ENCODE measurements at places on chromosomes 16 and 17.

DNA sequence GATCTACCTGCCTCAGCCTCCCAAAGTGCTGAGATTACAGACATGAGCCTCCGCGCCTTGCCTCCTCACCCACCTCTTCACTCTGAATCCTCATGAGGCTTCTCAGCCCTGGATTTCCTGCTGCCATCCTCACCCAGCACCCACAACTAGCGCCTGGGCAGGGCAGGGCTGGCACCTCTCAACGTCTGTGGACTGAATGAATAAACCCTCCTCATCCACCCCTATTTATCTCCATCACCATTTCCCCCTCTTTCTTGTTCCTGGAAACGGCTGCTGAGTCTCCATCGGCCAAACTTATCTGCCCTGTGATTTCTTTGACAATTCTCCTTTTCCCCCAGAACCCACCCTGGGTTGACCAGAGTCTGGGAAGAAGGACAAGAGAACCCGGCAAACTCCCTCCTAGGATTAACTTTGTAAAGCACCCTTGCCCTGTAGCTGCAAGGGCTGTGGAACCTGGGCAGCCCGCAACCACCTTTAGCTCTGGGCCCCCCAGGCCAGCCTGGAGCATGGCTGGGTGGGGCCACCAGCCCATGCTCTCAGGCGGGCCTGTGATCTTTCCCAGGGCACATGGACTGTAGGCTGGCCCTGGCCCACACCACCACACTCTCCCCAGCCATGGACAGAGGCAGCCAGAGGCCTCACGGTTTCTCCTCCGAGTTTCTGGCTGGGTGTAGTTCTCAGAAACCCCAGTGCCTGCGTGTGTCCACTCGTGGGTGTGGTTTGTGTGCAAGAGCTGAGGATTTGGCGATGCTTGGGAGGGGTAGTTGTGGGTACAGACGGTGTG is 2.4 kb downstream of the SPN start:
- peak; percentile 61 for DNase-seq

GRCh38 chr17:13297183-13297582 is 279.4 kb upstream of the ELAC2 start:
- DNase-seq: no peak

- DNase-seq: no peak
Observed at GRCh38 chr17:44604116-44604761, 47.0 kb downstream of the FZD2 start.

- no peak for DNase-seq
Observed at GRCh38 chr17:1946021-1946932, 78.9 kb downstream of the RTN4RL1 start.

DNA sequence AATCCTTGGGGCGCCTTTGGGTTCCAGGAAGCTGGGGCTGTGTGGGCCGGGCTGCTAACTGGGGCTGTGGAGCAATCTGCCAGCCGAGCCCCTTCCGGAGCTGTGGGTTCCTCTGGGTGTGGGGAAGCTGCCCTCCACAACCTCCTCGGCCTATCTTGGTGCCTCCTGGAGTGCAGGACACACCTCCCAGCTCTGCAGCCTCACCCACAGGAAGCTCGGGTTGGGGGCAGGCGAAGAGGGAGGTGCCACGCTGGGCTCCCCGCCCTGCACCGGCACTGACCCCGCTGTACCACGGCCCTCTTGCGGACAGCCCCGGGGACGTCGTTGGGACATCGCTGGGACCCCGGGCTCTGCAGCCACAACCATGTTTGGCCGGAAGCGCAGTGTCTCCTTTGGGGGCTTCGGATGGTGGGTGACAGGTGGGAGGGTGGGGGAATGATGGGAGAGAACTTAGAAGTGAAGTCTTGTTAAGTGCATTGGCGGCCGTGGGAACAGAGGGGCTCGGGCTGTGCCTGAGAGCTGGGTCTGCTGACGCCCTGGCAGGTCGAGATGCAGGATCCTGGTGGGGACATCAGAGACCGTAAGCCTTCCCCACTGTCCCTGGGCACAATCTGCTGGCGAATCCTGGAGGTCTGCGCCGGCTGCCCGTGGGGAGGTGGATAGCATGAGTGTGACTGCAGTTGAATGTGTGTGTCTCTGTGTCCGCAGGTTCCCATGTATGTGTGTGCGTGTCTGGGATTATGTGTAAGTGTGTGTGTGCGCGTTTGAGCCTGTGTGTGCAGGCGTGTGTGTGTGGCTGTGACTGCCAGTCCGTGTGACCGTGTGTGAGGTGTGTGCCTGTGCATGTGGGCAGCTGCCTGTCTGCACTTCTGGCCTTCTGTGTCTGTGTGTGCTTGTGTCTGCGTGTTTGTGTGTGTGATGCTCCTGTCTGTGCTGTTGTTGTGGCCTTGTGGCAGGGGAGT is at the start of gene RAP1GAP2:
Gene RAP1GAP2, plus strand, starts transcription at position 275 of the 962 bp plus-strand sequence. Its CDS starts 90 bp downstream, at position 365.
- DNase-seq: peak; percentile 65

DNA sequence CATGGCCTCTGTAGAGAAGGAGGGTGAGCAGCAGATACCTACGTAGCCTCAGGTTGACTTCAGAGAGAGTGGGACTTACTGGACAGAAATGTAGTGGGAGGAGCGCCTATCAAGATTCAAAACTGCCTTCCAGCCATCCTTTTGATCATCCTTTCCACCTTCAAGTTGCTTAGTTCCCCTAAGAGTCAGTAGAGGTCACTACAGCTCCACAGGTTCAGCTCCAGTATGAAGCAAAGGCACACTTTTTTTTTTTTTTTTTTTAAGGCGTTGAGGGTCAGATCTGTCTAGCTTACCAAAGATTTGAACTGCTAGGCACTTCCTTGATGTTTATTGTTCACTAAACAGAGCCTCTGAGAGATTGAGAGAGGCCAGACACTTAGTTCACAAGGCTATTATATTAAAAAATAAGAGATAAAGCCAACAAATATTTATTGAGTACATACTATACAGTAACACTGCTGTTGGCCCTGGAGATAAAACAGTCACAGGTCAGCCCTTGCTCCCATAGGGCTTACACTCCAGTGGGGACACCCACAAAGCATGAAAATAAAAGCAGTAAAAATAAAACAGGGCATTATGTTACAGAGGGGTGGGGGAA is 3.1 kb downstream of the RNF227 start:
- DNase-seq: peak; percentile 76

GRCh38 chr16:55494994-55495421 is 13.9 kb upstream of the LPCAT2 start:
- no peak for DNase-seq

GRCh38 chr17:83194761-83195329 is 115.4 kb downstream of the METRNL start:
- DNase-seq: no peak

DNA sequence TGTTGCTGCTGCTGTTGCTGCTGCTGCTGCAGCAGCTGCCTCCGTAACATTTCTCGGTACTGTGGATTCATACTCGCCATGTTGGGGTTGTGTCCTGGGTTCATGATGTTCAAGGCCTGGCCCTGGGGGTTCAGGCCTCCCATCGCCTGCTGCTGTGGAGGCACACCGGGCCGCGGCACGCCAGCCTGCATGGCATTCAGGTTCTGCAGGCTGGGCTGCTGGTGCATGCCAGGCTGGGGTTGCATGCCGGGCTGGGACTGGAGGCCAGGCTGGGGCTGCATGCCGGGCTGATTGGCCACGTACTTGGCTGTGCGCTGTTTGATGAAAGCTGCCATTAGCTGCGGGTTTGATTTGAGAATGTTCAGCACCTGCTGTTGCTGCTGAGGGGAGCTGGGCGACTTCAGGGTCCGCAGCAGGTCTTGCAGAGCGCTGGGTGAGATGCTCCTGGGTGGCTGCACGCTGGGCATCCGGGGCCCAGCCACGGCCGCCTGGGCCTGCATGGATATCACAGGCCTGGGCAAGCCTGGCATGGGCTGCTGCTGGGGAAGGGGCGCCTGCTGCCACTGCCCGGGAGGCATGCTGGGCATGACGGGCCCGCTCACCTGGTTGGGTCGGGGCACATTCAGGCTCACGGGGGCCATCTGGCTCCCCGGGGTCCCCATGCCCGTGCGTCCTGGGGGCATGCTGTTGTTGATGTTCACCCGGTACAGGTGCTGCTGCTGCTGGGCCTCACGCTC is 11.3 kb upstream of the TRAP1 start:
- DNase-seq: no peak

- DNase-seq: no peak
Observed at GRCh38 chr16:85586380-85587104, 26.6 kb upstream of the GSE1 start.
